ENCODE measurements at places on chromosomes 2 and 18.
A peak's percentile ranks its signal among the peaks of the same experiment; 100 is the strongest.

GRCh38 chr2:20629581-20630171 lies 21.2 kb downstream of the HS1BP3 start:
- no peak for DNase-seq

GRCh38 chr2:8315531-8316165 lies 366.2 kb upstream of the ID2 start:
- no peak for DNase-seq

DNA sequence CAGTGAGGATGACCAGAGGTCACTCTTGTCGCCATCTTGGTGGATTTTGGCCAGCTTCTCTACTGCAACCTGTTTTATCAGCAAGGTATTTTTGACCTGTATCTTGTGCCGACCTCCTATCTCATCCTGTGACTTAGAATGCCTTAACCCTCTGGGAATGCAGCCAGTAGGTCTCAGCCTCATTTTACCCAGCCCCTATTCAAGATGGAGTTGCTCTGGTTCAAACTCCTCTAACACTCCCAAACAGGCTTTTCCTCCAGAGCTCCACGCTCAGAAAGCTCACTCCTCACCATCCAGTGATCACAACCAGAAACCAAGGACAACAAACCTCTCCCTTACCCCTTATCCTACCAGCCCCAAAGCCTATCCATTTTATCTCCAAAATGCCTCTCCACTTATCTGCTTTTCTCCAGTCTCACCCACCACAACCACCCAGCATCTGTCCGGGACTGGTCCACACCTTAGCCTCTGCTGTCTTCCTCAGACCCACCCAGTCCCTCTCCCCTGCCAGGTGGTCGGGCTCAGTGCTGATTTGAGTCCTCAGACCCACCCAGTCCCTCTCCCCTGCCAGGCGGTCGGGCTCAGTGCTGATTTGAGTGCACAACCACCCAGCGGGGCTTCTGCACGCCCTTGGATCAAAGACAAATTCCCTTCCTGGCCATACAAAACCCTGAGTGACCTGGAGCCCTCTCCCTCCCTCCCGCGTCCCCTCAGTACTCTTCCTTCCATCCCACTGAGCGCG lies 11.7 kb upstream of the SMAD7 start:
- DNase-seq, result no peak

DNA sequence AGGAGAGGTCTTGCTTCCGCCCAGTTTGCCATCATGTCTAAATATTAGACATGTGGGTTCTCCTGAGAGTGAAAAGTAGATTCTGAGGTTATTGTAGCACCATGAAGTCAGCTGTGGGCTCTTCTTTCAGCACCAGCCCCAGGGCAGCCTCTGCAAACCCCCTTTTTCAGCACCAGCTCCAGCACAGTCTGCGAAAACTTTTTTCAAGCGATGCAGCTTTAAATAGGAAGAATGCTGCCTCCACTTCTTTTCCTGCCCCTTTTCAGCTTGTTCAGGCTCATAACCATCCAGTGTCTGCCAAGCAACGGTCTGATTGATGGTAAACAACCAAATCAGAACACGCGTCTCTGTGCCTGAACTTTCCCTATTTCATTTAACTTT lies at the start of gene COL5A2:
TSS of gene COL5A2 (minus strand) at position 192 of the 381 bp plus-strand sequence. CDS start at position 35, 157 bp downstream.
- peak; percentile 66 for DNase-seq

DNA sequence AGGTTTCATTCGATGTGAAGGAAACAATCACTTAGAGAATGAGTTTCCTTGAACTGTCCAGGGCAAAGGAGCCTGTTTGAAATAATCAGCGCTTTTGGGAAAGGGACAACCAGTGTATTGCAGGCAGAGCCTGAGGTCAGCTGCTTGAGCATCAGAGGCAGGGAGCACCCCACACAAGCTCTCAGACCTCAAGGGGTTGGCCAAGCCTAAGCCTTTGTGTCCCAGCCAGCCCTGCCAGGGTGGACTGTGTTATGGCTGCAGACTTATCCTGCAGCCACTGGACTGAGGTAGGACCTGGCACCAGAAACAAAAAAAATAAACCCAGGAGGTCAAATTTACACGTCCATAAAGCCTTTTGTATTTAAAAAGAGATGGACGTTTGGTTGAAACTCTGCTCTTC lies 228.3 kb downstream of the SEPTIN10 start:
- DNase-seq, result no peak

DNA sequence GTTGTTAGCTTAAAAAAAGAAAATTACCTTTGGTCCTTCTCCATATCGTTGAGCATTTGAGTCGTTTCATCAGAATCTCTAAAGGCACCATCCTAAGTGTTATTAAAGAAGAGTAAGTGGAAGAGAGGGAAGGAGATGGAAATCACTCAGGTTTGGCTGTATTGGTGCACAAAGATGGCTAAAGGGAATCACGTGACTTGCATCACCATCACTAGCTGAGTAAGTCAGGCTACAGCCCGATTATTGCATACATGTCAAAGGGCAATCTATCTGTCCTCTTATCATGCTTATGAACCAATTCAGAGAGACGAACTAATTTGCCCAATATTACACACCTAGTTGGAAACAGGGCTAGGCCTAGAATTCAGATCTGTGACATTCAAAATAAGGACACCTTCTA lies 137.6 kb downstream of the CMPK2 start:
- DNase-seq, result no peak

GRCh38 chr2:209062210-209062609 lies 361.6 kb upstream of the MAP2 start:
- no peak for DNase-seq

- DNase-seq, result no peak
Measured at GRCh38 chr2:229300790-229301189, 29.7 kb upstream of the PID1 start.

DNA sequence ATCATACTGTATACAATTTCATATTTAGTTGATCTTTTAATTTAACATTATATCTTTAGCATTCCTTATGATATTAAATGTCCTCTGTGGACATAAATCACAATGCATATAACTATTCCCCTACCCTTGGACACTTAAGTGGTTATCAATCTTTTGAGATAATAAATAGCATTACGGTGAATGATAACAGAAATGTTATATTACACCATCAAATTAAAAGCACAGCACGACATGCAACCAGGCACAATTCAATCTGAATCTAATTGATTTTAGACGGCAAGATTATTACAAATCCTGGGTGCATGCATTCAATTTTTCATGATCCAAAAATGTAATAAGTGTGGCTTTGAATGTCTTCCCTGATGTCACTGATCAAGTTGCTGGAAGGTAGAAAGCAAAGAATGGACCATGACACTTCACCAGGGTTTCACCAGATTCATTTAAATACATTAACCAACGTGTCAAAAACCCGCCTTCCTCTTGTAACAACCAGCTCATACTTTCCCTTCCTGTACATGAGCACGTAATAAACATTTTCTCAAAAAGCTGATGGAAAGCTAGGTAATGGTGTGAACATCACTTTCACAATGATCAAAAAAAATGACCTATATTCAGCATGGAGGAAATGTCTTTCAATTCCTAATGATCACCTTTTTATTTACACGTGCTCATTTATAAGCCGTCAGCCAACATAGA lies 513.7 kb upstream of the ID2 start:
- DNase-seq, result no peak

DNA sequence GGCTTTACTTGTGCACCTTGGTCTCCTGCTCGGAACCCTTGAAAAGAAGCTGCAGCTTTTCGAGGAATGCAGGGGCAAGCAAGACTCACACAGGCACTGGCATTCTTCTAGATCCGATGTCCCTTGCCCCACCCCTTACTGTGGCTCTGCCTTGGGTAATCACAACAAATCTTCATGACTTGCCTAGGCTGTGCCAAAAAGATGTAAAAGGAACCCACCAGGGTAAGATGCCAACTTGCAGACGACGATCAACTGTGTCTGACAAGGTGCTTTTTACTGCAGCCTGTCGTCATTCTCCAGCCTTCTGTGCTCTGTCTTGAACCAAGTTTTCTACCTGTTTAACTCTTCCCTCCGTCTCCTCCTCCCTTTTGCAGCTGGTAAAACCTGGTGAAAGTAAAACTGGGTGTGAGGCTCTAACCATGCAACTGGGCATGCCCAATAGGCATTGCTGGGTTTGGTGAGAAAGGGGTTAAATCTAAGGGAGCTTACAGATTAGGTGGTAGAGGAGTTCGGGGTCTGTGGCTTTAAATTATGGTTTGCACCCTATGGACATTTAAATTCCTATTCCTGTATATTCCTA lies 909 bp upstream of the NRXN1 start:
- DNase-seq, result no peak

DNA sequence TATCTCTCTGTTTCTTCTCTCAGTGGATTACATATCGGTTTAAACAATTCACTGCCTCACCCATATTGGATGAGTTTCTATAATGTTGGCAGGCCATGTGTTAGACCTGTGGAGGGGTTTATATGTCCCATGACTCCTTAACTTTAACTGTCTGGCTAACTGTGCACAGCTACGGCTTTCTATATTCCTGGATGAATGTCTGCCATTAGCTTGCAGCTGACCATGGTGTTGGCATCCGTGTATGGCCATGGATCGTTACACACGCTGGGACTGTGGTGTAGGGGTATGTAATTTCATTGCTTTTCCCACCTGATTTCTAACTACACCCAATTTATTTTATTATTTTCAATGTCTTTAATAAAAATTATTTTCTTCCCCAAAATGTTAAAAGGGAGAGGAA lies 3.3 kb upstream of the TANC1 start:
- DNase-seq, result no peak

DNA sequence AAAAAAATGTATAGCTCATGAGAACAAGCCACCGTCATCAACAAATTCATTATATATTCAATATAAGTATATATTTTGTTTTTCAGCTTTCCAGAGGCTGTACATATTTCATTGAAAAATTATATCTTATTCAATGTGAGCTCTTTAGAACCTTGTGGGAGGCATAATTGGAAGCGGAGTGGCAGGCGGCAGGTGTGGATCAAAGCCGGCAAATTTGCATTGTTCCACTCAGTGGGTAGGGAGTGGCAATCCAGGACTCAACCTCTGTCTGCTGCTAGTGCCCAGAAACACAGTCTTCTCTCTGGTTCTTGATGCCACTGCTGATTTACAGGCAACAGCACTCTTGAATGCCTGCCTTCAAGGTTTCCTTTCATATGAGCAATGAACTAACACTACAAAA lies 46.9 kb downstream of the GCA start:
- no peak for DNase-seq

GRCh38 chr2:63844616-63845015 lies 2.9 kb downstream of the UGP2 start:
- no peak for DNase-seq

DNA sequence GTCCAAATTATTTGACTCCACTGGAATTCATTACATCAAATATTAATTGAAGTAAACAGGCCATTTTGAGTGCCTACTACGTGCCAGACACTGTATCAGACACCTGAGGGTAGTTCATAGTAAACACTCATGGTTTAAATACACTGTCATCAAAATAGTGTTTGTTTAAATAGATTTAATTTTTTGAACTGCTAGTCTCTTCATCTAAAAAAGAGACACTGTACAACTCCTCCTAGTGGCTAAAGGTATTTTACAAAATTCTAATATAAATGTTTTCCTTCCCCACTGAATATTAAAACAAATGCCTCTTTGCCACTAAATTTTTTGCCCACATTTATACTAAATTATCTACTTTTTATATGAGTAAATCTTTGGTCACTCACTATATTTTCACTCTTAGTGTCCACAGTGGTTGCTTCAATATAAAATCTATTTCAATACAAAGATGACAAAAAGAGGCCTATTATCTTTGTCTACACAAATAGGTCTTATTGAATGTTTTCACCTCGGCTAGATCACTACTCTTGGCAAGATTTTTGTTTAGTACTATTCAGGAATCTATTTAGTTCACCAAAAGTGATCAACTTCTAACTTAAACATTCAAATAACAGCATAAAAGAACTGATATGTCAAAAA lies 122.1 kb downstream of the TMEM247 start:
- DNase-seq, result no peak

DNA sequence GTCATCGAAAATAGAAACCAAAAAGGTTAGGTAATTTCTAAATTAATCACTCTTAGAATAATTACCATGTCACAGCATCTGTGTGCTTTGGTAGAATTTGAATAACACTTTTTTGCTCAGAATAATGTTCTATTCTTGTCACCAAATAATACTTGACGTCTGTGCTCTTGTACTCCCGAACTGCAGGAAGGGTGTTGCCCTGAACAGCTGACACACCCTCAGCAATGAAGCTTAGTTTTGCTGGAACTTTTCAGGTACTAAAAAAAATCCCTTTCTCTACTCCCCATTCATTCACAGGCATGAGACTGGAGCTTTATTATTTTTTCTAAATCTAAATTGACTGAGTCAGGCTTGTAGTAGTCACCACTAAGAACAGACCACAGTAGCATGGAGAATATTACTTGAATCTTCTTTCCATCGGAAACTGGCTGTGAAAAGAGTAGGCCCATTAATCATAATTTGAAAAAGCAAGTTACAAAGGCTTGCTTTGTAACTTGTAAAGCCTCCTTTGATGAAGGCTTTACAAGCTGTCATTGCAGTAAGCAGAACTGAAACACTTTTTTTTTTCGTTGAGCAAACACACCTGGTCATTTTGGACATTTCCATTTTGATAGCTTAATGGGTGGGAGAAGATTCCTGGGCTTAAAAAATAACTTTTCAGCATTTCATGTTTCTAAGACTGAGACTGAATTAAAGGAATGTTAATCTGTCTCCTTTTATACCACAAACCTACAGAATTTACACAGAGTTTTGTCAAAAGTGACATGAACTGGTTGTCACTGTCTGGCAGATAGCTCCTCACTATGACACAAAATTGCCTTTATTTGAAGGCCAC lies 70.3 kb upstream of the PELI1 start:
- no peak for DNase-seq

All from tibial nerve (tissue), 4 donors.